ENCODE measurements at places on chromosomes 2 and 18.

DNA sequence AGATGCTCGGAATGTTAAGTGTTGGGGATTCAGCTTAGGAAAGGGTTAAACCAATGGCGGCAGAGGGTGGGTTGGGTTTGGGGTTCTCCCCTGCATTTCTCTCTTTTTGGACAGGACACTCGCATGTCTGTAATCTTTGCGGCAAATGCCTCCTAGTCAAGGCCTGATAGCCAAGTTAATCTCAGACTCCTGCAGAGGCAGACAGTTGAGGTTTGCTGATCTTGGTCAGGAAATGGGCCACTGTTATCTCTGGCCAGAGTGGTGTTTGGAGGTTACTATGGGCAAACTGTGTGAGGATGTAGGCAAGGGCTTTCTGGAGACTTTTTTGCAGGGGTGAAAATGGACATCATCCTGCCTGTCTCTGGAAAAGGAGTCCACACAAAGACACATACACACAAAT lies 188.8 kb downstream of the SETBP1 start:
- no peak for DNase-seq

GRCh38 chr18:75035928-75036327 lies 173.0 kb downstream of the PTGR3 start:
- no peak for DNase-seq

DNA sequence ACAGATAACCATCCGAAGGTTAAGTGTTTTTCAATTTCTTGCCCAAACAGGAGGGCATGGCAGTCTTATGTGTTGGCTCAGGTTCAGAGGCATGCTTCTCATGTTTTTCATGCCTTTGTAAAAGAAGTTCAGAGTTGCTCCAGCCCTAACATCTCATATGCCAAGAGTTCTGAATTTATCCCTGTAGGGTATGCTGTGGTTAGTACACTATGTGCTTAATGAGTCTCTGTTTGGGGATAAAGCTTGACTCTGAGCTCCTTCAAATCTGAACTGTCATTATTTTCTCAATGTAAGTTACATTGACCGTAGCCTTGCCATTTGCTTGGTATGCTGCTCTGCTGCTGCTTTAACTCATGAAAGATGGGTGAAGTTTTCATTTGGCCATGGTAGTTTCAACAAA lies 67.9 kb upstream of the PNPT1 start:
- DNase-seq = no peak

DNA sequence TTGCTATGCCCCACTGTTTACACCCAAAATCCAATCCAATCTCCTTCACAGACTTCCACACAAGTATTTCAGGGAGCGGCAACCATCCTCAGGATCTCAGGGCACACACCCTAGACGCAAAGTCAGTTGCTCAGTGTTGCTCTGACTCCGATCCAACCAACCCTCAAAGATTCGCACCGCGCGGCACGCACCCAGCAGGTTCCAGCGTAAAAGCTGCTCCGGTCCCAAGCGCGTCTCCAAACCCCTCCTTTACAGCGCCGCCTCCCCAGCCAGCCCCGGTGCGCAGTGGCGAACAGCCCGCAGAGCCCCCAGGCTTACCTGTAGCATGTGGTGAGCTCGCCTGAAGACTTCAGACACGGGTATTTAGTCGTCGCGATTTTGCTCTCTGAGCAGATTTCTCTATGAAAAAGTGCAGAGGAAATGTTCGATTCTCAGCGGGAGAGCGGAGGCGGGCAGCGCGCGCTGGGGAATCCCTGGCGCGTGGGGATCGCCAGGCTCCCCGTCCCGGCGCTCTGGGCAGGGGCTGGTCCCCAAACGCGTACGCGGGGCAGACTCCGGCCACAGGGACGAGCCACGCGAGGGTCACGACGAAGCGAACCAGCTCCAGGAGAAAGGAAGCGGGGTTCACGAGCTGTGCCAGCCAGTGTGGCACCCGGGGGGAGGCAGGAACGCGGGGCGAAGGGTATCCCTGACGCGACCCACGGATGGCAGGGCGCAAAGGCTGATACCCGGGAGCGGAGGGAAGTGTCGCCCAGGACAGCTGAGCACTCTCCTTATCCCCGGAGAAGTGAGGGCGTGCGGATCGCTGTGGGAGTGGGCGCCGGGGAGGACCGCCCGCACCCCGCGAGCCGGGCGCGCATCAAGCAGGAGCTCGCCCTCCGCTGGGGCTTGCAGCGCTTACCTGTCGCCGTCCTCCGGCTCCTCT lies 650 bp downstream of the CCBE1 start:
- DNase-seq = no peak

DNA sequence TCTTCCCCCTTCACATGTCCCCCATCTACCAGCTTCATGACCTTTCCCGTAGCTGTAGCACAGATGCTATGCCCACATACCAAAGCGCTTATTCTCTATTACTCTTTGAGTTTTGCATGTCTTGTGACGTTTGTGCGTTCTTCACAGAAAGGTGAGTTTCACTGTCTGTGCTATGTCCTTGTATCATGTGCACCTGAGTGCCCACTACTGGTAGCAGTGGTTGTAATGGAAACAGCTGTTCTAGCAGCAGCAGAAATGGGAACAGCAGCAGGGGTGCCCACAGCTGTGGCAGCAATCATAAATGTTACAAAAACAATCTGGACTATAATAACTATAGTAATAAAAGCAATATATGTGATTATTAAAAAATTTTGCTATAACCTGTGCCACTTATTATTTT lies 127.1 kb downstream of the STK39 start:
- DNase-seq = no peak
